ENCODE measurements at places on chromosomes 3 and 15.
A peak's percentile ranks its signal among the peaks of the same experiment; 100 is the strongest.

GRCh38 chr3:173685456-173685855 is 287.9 kb downstream of the NLGN1 start:
- no peak for DNase-seq

DNA sequence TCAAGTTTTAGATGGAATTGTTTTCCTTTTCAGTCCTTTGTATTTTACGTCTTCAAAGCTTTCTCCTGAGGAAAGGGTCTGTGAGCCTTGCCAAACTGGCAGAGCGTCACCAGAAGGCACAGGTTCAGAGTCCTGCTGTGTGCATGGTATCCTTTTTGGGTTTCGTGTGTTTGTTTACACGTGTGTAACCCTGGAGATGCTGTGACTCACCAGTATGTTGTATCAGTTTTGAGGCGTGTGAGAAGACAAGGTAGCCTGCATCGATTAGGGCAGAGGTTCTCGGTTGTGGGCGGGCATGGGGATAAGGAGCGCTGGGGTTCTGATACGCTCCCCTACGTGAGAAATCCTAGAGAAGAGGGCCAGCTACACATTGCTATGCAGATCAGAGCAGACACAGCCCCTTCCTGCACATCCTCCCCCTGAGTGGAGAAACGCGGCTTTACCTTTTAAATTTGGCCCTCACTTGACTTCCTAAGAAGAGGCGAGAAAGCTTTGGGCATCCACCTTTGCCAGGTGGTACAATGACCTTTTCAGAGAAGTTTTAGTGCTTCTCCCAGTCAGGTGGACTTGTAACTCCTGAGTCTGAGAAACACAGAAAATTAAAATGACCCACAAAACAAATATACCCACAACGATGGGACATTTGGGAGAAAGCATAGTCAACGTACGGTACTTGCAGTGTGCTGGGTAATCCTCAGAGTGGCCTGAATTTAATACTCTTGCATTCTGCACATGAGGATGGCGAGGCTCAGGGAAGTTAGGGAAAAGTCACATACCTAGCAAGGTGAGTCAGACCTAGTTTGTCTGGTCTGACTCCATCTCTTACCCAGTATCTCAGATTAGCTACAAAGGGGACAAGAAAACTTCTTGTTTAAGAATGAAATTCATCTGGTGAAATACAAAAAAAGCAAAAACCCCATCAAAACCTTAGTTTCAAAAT is 38.1 kb downstream of the TRAK1 start:
- DNase-seq = peak; percentile 89

DNA sequence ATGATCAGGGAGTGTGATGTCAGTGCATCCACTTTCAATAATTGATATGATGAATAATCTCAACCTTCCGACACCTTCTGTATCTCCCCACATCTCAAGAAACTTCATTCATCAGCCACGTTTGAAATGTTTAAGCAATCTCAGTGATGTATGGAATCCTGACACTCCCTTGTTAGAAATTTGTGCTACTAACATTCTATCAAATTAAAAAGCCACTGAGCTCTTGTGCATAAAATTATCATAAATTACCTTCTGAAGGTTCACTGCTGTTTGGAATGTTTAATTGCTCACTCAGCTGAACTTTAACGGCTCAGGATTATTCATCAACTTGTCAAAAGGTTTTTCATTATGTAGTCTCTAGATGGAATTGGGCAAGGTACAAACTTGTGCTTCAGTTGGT is 108.4 kb upstream of the DPH6 start:
- no peak for DNase-seq

DNA sequence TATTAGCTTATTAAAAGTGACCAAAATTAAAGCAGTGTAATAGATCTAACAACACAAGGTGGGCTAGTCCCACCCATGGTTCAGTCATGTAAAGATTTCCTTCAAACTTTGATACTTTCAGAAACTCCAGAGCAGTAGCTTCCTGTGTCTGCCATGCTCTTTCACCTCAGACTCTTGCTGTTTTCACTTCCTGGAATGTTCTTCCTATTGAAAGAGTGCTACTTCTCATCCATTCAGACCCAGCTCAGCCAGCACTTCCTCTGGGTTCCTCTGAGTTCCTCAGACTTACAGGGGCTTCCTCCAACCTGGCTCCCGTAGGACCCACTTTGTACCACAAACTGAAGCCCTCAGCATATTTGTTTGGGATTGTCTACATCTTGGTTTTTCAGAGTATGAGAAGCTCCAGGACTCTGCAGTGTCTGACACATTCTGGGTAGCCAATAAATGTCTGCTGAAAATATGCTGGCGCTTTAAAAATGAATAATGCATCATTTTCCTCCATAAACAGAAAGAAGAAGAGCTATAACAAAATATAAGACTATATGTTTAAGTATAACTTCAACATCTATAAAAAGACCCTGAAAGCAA is 18.0 kb downstream of the NCEH1 start:
- no peak for DNase-seq

DNA sequence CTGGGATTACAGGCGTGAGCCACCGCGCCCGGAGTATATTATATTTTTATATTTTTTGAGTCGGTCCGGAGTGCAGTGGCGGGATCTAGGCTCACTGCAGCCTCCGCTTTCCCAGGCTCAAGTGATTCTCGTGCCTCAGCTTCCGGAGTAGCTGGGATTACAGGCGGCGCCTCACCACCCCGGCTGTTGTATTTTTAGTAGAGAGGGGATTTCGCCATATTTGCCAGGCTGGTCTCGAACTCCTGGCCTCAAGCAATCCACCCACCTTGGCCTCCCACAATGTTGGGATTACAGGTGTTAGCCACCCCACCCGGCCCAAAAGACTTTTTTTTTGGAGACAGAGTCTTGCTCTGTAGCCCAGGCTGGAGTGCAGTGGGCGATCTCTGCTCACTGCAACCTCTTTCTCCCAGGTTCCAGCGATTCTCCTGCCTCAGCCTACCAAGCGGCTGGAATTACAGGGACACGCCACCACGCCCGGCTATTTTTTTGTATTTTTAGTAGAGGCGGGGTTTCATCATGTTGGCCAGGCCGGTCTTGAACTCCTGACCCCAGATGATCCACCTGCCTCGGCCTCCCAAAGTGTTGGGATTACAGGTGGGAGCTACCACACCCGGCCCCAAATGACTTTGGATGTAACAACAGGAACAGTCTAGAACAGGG is 1.0 kb downstream of the ZNF589 start:
- no peak for DNase-seq

- no peak for DNase-seq
These were observed 134.2 kb upstream of the NSMCE3 start for GRCh38 chr15:29403772-29404171.

- no peak for DNase-seq
These were observed 637.1 kb downstream of the MAGI1 start for GRCh38 chr3:65401359-65402305.

DNA sequence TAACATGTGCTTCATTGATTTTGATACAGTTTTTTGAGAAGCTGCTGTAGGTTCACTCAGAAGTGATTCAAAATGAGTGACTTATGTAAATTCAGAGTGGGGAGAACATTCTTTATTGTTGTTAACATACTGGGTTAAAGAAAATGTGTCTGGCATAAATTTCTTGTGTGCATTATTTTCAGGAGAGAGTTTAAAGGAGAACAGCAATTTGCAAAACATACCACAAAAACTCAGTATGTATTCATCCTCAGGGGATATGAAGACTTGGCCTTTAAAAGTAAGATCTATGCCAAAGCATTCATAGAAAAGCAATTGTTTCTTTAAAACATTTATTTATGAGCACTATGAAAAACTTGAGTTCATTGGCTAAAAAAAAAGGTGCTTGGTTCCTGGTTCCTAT is 1089.8 kb downstream of the ROBO2 start:
- DNase-seq = no peak

- peak; percentile 77 for DNase-seq
These were observed 58.9 kb downstream of the MYO1E start for GRCh38 chr15:59313641-59314332.

DNA sequence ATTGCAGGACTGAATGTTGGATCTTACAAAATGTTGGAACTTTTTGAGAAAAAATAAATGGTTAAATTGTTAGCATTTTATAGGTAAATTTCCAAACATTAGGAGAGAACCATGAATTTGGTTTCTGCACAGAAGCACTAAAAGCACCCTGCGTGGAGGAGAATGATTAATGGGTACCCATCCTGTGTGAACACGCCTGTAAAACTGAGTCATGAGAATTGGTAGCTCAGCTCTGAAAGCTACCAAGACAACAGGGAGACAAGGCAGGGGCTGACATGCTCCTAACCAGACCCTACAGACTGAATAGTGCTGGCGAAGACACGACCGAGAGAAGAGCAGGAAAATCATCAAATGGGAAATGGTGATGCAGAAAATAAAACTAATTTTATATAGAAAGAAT is 32.4 kb upstream of the MTMR10 start:
- DNase-seq = no peak

- DNase-seq = no peak
These were observed 208.3 kb downstream of the TJP1 start for GRCh38 chr15:29613951-29614382.

- no peak for DNase-seq
These were observed 42.9 kb upstream of the LPP start for GRCh38 chr3:188111002-188111584.

GRCh38 chr3:134328846-134329245 is 45.4 kb downstream of the AMOTL2 start:
- no peak for DNase-seq

- no peak for DNase-seq
These were observed 74.1 kb downstream of the FAIM start for GRCh38 chr3:138682648-138683047.

DNA sequence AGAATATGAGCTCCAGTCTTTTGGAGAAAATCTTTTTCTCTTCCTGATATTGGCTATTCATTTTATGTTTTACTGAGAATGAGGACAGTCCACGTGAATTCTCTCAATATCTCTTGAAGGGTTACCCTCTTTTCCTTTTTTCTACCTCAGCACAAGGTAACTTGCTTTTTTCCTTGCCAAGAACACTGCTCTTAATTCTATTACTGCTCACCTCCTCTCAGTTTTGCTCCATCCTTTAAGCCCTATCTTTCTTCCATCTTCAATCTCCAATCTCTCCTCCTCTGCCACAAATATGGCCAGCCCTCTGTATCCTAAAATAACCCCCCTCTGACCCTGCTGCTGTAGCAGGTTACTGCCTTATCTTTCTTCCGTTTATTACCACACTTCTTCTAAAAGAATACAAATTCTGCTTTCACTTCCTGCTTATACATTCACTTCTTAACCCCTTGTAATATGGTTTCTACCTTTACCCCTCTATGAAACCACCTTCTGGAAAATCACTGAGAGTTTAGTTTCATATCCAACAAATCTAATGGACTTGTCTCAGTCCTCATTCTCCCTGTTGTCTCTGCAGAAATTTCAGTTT is 89.0 kb downstream of the NFKBIZ start:
- DNase-seq = no peak

- no peak for DNase-seq
These were observed 151.4 kb downstream of the RAP2B start for GRCh38 chr3:153313302-153313965.

GRCh38 chr15:88797663-88798339 is 5.4 kb upstream of the ACAN start:
- DNase-seq = no peak

DNA sequence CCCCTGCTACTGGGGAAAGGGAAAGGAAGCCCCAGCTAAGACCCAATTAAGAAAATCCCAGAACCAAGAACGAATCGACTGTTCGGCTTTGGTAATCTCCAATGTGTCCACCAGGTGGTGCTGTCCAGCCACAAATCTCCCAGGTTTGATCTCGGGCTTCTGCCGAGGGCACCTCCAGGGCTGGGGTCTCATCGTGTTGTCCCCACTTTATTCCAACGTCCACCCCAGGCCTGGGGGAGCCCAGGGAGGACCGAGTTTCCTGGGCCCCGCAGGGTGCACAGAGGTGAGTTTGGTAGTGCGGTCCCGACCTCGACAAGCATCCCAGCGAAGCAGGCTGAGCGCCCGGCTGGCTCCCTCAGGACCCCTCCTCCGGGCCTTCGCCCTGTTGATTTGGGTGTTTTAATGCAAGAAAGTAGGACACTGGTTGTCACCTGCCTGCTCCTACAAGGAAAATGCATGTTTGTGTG is 185.1 kb downstream of the GOLGA6L6 start:
- peak; percentile 26 for DNase-seq

DNA sequence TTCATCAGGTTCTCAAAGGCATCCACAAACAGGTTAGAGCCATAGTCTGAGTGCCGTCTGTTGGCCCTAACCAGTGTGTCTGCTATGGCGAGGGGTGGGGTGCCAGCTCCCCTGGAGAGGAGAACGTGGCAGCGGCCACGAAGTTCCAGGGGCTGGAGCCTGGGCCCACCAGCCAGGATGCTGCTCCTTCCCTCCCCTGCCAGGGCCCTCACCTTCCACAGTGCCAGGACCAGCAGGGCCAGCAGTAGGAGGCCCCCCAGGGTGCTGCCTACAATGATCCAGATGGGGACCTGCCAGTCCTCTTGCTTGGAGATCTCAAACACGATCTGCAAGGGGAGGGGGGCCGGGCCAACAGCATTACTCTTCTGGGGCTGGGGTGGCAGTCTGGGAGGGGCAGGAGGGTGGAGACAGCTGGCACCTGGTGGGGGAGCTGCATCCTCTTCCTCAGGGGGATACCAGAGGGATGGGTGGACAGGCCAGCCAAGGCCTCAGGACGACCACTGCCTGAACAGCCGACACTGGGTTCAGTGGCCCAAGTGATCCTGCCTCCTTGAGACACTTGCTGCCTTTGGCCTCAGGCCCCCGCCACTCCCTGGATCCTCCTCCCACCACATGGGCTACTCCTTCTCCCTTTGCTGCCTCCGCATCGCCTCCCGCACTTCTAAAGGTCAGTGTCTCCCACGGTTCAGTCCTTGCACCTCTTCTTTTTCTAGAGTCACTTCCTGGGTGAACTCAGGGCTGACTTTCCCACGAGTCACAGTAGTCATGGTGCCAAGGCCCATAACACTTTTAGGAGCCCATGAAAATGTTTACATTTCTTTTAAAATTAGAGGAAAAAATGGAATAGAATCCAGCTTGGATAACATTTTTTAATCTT is 26.3 kb downstream of the FEM1B start:
- peak; percentile 8 for DNase-seq

DNA sequence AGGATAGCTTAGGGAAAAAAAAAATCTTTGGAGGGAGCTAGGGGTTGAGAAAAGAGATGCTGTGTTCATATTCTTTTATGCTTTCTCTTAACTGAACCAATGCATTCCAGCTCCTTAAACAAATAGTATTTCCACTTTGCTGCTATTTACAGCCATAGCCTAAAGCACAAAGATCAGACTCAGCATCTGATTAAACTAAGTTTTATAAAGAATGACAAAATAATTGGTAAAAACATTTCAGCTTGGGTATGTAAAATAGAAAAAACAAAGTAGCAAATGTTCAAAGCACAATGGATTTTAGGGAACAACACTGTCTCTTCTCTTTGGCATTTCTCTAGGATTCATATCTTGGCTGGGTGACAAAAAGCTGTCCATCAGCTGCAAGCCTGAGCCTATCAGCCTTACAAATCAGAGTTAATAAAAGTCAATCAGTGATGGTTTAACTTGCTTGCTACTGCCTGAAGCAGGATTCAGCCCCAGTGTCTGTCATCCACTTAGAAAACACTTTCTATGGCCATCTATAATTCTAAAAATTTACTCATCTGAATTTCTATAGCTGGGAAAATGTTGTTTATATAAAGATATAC is 232.1 kb upstream of the CDIN1 start:
- no peak for DNase-seq

All from mucosa of gallbladder (tissue), 1 donor.